Gastrocnemius medialis (tissue), 4 donors: ENCODE measurements at places on chromosomes 1 and 21. TPM values are rescaled to one million over a fixed set of nuclear protein-coding genes. Genes with fewer than 3 reads are reported as not detected.

AQP10 gene
- total RNA-seq, result not detected

C1QA gene
- total RNA-seq, result 14.3 TPM

GRCh38 chr1:208731981-208732821 lies 488.0 kb upstream of the PLXNA2 start:
- DNase-seq, result no peak

GLIS1 gene
- total RNA-seq, result not detected

GRCh38 chr1:93253516-93253915 lies 73.0 kb downstream of the CCDC18 start:
- no peak for DNase-seq

SPRR3 gene
- not detected for total RNA-seq

C1orf146 gene
- total RNA-seq, result not detected

DNA sequence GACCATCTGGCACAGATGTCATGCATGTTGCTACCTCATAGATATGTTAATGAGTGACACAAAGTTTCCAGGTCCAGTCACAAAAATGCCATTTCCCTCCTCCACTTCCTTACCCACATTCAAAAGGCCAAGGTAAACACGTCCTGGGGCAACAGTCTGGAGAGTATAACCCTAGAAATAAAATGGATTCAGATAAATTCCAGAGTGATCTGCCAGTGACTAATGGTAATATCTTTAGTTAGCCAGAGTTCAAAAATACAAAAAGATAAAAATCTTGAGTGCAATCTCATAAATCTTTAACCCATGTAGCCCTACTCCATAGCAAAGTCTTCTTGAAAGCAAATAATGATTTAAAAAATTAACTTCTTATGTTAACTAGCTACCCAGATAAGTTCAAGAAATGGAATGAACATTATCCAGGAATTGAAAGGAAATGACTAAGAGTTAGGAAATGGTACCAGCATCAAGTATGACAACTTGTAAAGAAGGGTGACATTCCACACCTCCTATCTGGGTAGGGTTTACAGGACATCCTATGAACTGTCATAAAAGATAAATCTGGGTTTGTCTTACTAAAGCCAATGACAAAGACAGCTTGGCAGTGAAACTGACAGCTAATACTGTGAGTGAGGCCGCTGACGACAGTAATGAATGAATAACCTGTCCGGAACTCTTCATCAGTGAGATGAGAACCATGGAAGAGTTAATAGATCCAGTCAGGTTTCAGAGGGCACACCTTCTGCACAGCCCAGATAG lies 18.1 kb downstream of the RGS2 start:
- no peak for DNase-seq

- no peak for DNase-seq
These were observed 56.5 kb downstream of the AHDC1 start for GRCh38 chr1:27547220-27548116.

PGLYRP3 gene
- total RNA-seq, result not detected

DNA sequence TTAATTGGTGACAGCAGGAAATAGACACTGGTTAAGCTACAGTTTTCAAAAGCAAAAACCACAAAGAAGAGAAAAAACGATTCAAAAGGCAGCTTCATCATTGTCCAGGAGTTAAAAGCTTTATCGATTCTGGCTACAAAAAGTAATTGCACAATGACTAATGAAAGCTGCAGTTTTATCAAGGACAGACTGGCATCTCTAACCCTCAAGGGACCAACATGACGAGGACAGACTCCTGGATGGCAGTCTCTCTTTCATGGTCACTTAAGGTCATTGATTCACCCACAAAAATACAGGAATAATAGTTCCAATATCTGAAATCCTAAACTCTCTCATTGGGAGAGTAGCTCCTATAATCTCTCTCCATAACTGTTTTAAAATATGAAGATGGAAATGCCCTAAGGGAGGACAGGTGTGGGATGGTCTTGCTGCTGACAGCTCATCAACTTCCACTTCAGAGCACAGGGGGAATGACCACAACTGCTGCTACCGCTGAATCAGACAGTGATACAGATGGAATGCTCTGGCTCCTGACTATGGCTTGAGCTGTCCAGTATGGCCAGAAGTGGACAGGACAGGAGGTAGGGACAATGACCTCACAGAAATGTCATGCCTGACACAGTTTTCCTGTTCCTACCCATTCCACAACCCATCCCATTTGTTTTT lies 17.4 kb upstream of the CPLANE2 start:
- no peak for DNase-seq

GRCh38 chr1:214389734-214390133 lies 108.8 kb downstream of the SMYD2 start:
- no peak for DNase-seq

ARID1A gene
- total RNA-seq, result 51.0 TPM

- no peak for DNase-seq
These were observed 558.2 kb upstream of the USP24 start for GRCh38 chr1:55773211-55773940.

DNA sequence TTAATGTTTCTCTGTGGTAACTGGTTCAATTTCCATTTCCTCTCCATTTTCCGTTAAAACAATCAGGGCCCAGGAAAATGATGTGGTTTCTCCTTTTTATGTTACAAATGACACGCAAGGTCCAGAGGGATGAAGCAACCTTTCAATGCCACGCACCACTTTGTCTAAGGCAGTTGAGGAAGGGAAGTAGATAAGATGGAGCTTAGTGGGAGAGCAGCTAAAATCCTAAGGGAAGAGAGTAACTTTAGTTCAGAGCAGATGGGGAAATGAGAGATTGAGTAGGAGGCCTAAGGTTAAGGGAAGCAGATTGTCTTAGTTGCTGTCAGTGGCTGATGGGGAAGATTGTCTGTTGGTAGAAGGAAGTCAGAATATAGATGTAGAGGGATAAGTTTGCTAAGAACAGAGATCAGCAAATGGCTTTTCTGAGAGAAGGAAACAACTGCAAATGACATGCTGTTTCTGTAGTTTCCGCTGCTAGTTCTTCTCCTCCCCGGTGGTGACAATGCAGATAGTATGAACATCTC lies 660 bp downstream of the CD1C start:
- no peak for DNase-seq
